Activated naive CD4-positive, alpha-beta T cell (primary cell): ENCODE measurements at places on chromosomes 6 and 20.

- DNase-seq = no peak
Measured at GRCh38 chr6:68778356-68779020, 143.4 kb downstream of the ADGRB3 start.

- DNase-seq = no peak
Measured at GRCh38 chr6:46573140-46573539, 79.5 kb downstream of the CYP39A1 start.

GRCh38 chr6:36975231-36976006, 10.6 kb downstream of the MTCH1 start:
- no peak for DNase-seq

GRCh38 chr6:5679270-5679669, 327.5 kb downstream of the NRN1 start:
- DNase-seq = no peak

GRCh38 chr6:128290221-128290620, 230.2 kb downstream of the PTPRK start:
- DNase-seq = no peak

DNA sequence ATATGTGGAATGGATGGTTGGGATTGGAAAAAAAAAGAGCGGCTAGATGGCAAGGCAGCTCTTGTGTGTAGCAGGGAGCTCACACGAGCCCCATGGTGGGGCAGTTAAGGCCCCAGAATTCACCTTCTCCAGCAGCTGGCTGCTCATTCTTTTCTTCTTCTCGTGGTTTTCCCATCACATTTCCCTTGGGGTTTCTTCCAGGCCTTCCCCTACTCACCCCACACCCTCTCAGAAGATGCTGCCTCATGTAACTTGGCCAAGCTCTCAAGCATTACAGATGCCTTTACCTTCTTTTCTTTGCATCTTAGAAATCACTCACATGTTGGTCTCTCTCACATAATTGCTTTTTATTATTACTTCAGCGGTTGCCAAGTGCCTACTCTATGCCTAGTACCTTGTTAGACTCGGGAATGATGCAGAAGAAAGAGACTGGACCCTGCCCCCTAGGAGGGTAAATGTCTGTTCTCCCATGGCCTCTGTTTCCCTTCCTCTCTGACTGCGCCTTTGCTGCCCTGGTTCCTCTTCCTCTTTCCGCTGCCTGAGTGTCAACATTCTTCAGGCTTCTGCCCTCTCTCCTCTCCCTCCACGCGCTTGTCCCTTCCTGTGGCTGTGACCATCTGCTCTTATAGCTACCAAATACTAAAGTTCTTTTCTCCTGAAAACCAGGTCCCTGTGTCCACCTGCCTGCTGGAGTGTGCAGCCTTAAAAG, 28.6 kb downstream of the PPARD start:
- DNase-seq = no peak

GRCh38 chr20:57514273-57514751, 10.6 kb downstream of the CTCFL start:
- no peak for DNase-seq

DNA sequence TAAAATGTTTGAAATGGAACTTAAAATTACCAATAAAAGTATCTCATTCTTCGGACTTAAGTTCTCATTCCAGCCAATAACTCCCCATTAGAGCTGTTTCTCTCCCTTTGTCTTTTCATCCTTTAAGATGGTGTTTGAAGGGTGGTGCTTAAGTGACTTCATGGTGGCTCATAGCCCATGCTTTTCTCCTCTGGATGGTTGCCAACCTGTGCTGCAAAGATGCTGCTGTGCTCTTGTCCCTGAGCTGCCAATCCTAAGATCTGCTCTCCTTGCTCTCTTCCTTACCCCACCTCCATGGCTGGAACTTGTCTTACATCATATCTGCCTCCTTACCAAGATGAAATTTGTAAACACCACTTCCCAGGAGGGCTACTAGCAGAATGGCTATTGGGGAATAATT, 31.6 kb upstream of the PNRC1 start:
- DNase-seq = no peak

GRCh38 chr6:97147421-97147820, 135.6 kb downstream of the MMS22L start:
- DNase-seq = no peak
